Stimulated activated CD8-positive, alpha-beta memory T cell treated with anti-CD3 and anti-CD28 coated beads, Interleukin-4, amount 100 ng/mL, for 24 hours (primary cell): ENCODE measurements at places on chromosomes 13 and 19.

- no peak for DNase-seq
Observed at GRCh38 chr13:39565036-39565949, 37.7 kb downstream of the LHFPL6 start.

DNA sequence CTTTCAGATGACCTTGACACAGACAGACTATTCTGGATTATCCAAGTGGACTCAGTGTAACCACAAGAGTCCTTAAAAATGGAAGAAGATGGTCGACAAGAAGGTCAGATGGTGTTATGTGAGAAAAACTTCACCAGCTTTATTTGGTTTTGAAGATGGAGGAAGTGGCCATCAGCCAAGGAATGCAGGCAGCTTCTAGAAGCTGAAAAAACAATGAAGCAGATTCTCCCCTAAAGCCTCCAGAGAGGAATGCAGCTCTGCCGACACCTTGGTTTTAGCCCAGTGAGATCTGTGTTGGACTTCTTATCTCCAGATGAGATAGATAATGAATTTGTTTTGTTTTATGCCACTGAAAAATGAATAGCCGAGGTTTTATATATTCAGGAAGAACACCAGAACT lies 501.5 kb downstream of the DCT start:
- no peak for DNase-seq

DNA sequence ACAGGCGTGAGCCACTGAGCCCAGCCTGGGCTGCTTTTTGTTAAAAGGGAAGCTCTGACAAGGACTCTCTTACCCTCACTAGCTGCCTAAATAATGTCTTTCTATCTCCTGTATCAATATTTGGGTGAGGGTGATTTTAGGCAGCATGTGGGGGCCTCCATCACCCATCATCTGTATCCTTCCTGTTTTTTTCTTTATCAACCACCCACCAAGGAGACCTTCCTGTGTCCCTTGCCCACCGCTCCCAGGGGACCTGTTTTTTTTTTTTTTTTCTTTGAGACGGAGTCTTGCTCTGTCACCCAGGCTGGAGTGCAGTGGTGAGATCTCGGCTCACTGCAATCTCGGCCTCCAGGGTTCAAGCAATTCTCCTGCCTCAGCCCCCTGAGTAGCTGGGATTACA lies 5.4 kb upstream of the NDUFB7 start:
- DNase-seq: no peak

DNA sequence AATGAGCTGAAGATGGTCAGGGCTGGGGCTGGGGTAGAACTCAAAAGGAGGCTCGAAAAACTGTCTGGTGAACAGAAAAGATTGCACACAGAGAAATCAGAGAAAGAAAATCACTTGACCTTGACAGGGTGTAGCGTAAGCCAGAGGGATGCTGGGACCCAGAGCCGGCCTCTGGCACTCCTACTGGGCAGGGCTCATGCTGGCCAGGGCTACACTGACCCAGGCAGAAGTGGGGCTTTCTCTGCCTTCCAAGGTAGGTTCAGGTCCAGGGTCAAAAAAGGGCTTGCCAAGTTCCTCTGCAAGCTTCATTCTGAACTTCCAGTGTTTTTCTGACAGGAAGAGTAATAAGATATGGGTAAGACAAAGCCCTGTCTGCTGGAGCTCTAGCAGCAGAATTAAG lies 56.2 kb downstream of the LATS2 start:
- no peak for DNase-seq

GRCh38 chr13:42964761-42965161 lies 27.3 kb downstream of the EPSTI1 start:
- DNase-seq: no peak

DNA sequence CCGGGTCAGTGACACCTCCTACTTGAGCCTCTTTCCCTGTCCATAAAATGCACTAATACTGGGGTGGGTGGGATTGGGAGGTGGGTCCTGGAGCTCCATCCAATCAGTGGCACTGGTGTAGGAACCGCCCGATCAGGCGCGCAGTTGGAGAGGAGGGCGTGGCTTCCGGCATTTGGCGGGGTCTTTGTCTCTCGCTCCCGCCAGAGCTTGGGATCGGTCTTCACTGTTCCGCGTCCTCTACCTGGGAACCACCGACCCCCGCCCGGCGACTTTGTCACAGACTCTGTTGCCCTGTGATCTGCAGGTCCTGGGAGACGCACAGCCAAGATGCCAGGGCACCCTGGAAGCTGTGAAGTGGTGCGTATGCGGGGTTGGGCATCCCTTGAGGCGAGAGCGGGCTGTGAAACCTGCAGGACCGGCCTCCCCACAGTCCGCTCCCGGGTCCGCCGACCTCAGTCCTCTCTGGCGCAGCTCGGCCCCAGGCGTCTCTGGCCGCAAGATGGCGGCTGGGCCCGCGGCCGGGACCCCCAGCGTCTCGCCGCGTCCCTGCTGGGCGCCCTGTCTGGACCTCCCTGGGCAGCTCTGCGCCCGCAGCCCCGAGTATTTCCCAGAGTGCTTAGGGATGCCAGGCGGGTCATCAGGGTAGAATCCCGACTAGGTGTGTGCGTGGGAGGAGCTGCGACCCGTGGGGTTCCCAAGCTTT lies 41.6 kb upstream of the ZNF730 start:
- no peak for DNase-seq

- DNase-seq: no peak
Observed at GRCh38 chr19:30202060-30202600, 170.1 kb upstream of the ZNF536 start.

- DNase-seq: no peak
Observed at GRCh38 chr19:14683439-14683838, 6.4 kb upstream of the ZNF333 start.

GRCh38 chr13:97120346-97120745 lies 101.8 kb upstream of the MBNL2 start:
- DNase-seq: no peak

DNA sequence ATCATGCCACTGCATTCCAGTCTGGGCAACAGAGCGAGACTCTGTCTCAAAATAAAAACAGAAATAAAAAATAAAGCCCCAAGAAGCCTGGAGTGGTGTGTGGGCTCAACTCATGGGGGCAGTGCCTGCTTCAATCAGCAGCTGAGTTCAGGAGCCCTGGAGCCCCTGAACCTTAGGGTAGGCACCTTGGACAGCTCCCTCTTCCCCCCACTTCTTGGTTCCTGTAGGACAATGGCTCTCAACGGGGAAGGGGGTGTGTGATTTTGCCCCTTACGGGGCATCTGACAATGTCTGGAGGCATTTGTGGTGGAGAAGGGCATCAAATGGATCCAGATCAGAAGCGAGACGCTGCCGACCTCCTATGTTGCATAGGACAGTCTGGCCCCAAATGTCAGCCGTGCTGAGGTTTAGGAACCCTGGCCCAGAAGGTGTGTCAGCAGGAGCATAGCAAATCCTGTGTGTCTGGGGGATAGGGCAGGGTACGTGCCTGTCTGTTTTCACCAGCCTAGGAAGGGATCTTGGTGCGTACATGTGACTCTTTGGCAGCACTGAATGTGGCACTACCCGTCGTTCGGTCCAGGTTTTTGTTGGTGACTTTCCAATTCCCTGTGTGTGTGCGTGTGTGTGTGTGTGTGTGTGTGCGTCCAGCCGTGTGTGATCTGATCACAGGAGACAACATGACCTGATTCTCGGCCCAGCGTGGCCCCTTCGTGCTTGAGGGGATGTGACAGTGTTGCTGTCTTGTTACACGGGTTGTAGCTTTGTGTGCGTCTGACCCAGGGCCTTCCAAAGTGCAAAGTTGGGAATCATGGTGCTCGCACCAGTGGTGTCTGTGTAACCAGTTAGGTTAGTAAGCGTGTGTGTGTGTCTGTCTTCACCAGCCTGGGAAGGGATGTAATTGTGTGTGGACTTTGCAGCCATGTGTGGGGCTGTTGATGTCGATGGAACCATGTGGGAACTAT lies 7.5 kb downstream of the IGLON5 start:
- no peak for DNase-seq

DNA sequence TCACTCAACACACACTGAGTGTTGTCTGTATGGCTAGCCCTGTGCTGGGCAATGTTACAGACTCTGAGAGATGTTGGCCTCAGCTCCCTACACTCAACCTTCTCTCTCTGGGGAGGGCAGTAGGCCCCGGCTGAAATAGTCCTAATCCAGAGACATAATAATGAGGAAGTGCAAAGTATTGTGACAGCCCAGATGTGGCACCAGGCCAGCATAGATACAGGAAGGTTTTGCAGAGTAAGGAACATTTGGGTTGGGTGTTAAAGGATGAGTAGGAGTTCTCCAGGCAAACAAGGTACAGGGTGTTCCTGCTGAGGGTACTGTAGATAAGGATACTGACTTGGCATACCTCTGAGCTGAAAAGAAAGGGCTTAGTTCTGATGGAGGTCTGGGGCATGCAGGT lies 2.4 kb downstream of the LIN7B start:
- no peak for DNase-seq

DNA sequence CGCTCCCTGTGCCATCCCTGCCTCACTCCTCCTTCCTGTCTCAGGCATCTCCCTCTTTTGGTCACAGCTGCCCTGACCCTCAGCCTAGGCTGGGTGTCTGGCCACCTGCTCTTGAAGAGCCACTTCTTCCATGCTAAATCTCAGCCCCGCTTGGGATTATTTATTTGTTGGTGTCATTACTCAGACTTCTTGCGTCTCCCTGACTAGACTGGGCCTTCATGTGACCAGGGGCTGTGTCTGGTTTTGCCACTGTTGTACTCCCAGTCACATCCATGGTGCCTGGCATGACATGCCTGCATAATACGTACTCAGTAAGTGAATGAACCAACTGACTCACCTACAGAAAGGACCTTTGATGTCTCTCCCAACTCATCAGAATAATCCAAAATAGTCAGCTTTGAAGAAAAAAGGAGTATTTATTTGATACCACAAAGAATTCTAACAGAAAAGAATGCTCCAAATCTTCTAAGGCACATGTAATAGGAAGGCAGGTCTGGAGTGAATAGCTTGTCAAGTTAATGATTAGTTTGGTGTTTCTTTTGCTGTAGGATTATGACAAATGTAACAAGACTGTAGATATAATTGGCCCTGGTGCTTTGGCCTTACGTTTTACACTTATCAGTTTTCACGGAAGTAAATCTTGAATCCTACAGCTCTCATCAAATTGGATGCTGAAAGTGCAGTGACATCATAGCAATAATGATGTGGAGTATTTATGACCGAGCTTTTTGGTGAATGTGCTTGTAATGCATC lies 84.0 kb downstream of the ALOX5AP start:
- DNase-seq: no peak

GRCh38 chr13:30918662-30919405 lies 12.8 kb downstream of the MEDAG start:
- DNase-seq: no peak

DNA sequence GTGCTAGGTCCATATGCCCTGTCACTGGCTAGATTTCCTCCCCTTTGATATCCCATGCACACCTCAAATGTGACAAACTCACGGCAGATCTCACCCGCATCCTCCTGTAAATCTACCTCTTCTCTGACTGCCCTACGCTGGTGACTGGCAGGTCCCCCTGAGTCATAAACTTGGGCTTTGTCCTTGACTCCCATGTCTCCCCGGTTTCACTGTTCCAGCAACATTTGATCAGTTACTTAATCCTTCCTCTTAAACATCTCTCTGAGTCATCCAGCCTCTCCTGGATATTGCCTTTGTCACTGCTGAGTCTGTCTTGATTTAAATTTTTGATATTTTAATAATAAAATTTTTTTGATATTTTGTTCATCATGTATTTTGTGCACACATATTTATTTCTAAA lies 26.5 kb downstream of the FAM216B start:
- no peak for DNase-seq

- no peak for DNase-seq
Observed at GRCh38 chr13:30697996-30698401, 37.3 kb upstream of the ALOX5AP start.

- DNase-seq: no peak
Observed at GRCh38 chr13:108940121-108940520, 310.7 kb downstream of the MYO16 start.

- DNase-seq: no peak
Observed at GRCh38 chr13:20990910-20991525, 70.4 kb downstream of the LATS2 start.

GRCh38 chr19:11418549-11419506 lies at the start of gene RGL3:
Gene RGL3 (minus strand): TSS chr19:11419314. CDS start chr19:11419278, 36 bp downstream.
- no peak for DNase-seq

GRCh38 chr13:62524498-62524897 lies 1108.8 kb upstream of the PCDH20 start:
- DNase-seq: no peak
